GM04504 (cell line): ENCODE measurements at places on chromosomes 7 and 10.

GRCh38 chr7:67448271-67448670 is 451.6 kb downstream of the TYW1 start:
- no peak for DNase-seq

- no peak for DNase-seq
These were observed 81.1 kb downstream of the ARHGAP12 start for GRCh38 chr10:31847515-31847914.

GRCh38 chr10:26221541-26221940 is 5.0 kb downstream of the GAD2 start:
- DNase-seq: no peak

GRCh38 chr7:36623247-36623646 is 101.0 kb downstream of the AOAH start:
- DNase-seq: no peak

DNA sequence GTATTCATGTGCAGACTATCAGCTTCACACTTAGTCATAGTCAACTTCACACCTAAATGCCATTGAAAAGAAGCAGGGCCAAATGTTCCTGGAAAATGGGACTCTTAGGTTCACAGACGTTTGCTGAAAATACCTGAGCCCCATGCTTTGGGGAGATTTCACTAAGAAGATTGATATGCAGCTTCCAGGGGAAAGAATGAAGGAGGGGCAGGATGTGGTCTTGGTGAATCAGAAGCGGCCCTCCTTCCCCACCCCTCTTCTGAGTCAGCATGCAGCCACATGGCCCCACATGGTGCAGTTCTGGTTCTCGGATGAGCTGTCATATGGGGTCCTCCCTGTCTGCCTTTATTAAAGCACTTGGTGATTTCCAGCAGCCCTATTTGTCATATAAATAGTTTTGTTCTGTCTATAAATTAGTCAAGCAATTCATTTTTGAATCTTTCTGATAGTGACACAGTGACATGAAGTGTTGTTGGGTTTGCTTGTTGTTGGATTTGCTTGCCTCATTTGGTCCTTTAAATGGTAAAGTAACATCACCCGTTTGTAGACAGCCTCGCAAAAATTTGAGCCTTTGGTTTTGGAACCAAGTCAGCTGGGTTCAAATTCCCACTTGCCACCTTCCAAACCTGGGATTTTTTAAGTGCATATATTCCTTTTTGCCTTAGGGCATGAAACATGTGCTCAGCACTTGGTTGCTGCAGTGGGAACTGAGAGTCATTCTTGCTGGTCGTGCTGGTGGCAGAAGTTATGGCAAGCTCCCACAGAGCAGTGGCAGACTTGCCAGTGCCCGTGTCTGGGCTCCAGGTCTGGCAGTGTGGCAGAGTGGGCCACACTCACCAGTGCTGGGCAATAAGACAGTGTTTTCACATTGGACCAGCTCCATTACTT is 68.1 kb upstream of the CDK6 start:
- DNase-seq: peak; percentile 84

DNA sequence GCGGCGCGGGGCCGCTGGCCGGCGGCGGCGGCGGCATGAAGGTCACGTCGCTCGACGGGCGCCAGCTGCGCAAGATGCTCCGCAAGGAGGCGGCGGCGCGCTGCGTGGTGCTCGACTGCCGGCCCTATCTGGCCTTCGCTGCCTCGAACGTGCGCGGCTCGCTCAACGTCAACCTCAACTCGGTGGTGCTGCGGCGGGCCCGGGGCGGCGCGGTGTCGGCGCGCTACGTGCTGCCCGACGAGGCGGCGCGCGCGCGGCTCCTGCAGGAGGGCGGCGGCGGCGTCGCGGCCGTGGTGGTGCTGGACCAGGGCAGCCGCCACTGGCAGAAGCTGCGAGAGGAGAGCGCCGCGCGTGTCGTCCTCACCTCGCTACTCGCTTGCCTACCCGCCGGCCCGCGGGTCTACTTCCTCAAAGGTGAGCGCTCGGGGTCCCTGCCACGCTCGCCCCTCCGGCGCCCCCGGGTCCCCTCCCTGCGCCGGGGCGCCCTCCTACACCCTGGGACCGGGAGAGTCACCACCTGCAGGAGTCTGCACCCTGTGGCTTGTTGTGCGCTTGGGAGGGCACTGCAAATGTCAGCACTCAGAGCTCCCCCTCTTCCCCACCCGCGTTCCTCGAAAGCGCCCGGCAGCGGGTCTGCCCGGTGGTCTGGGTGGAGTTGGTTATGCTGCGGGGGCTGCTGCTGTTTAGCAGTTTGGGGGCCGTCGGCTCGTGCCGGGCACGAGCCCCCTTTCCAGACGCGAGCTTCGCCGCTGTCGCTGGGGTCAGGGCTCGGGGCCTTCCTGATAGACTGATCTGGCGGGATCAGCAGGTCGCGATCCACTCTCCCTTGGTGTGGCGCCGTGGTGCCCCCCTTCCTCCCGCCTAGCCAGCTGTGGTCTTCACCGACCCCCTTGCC is 627 bp downstream of the DUSP5 start:
- no peak for DNase-seq

DNA sequence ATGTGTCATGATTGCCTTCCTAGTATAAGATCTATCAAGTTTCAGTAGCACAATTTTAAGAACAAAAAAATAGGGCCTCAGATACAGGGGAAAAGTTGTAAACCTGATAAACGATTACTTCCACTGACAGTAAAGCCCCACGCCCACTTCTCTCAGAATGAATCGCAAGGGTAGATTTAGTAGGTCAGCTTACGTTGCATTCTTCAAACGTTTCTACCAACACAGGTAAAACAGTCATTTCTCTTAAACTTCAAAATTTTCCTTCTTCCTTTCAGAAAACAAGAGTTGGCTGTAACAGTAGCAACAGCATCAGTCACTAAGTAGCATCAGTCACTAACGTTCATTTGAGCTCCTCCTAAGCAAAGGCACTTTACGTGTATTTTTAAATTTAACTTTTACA is 221.5 kb downstream of the ADAM12 start:
- no peak for DNase-seq

GRCh38 chr10:88361494-88361893 is 221.6 kb downstream of the RNLS start:
- DNase-seq: no peak

DNA sequence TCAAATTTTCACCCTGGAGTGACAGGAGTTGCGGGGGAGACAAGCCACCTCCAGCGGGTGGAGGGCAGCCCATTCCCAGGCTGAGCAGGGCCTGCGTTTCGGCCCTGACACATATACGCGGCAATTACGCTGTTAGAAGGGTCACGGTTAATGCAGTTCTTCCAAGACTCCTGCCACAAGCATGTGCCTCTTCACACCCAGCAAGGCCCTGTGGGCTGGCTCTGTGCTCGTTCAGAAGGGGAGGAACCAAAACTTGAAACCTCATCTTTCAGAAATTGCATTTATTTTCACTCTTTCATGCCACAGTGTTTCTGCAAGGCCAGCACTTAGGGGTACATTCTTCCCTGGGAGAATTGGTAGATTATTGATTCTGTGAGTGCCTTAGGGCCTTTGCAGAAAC is 24.7 kb downstream of the LRMDA start:
- no peak for DNase-seq

DNA sequence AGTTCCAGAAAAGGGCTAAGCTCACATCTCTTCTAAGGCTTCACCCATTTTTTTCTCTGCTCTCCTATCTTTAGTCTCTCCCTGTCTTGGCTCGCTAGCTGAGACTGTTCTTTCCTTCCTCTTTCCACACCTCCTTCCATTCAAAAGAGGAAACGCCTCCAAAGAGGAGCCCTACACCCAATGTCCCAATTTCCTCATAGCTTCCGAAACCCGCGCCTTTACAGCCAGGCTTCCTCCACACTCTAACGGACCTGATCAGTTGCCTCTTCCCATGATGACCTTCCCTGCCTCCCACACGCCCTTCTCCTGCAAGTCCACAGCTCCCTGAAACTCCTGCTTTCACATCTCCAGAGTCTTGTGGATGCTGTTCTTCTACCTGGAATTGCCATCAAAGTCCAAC is 71.7 kb downstream of the COBL start:
- DNase-seq: no peak

GRCh38 chr10:88237896-88238614 is 345.1 kb downstream of the RNLS start:
- no peak for DNase-seq

GRCh38 chr7:139613971-139614411 is 90.5 kb downstream of the CLEC2L start:
- no peak for DNase-seq

DNA sequence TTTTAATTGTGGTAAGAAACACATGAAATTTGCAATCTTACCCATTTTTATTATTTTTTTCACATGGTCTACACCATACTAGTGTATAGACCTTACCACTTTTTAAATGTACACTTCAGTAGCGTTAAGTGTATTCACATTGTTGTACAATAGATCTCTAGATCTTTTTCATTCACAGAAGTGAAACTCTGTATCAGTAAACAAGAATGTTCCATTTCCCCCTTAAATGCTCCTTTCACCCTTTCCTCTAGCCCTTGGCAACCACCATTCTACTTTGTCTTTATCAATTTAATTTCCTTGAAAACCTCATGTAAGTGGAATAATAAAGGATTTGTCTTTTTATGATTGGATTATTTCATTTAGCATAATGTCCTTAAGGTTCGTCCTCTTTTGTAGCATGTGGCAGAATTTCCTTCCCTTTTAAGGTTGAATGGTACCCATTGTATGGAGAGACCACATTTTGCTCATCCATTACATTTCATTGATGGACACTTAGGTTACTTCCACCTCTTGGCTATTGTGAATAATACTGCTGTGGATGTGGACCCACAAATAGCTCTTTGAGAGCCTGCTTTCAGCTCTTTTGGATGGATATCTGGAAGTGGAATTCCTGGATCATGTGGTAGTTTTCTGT is 45.7 kb downstream of the SNX10 start:
- DNase-seq: no peak

- DNase-seq: no peak
These were observed 101.4 kb downstream of the ZNF365 start for GRCh38 chr10:62475551-62475950.

DNA sequence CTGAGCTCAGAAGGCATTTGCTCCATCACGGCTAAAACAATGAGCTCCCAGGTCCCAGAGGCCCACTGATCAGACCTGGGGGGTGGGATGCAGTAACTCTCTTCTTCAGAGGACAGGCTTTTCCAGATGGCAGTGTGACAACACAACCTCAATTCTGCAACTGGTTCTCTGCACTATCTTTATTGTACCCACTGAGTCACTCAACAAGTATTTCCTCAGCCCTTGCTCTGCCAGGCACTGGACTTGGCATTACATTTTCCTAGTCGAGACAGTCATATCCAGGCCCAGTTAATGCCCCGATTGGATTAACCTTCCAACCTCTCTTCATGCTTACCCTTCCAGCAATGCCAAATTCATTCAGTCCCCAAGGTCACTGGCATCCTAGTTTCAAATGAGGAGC is 72.6 kb downstream of the JAZF1 start:
- no peak for DNase-seq

DNA sequence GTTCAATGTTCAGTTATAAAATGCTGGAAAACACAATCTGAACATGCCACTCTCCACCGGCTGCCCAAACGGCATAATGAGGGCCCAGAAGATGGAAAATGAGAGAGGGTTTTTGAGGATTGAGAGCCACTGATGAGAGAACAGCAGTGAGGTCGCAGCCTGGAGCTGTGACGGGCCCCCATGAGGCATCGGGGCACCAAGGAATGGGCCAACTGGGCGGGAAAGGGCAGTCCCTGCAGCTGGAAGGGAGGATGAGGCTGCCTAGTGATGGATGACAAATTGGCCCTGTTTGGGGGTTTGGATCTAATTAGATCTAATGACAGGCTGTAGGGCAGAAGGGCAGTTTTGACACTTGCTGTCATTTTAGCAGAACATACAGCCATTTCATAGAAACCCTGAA is 39.1 kb downstream of the WNT2 start:
- DNase-seq: no peak

- no peak for DNase-seq
These were observed 13.6 kb downstream of the PON2 start for GRCh38 chr7:95421000-95421846.

DNA sequence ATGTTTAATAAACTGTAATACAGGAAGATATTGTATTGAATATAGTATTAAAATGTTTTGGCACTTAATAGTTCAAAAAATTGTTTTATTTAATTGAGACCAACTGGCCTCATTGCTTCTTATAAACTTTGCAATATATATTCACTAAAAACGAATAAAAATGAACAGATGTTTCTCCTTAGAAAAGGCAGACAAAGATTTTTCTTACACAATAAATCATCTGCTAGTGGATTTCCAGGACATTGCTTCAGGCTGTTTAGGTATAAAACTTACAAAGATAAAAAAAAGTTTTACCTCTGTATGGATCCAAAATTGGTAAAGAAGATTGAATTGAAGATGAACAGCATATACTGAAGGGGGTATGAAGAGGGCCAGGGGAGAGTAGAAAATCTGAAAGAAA is 143.6 kb downstream of the AGMO start:
- no peak for DNase-seq

DNA sequence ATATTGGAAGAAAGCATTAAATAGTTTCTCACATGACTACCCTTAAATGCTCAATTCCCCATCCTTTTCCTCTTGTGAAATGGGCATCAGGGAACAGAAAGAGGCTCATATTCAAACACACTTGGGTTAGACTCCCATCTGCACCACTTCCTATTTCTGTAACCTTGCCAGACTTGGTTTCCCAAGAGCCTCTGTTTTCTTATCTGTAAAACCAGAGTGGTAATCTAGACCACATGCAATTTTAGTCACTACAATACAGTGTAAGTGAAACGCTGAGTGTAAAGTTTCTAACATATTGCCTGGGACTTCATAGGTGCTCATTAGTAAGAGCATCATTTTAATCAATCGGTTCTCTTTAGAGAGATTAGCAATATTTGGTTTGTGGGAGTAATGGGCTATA is 136.3 kb downstream of the SORCS1 start:
- DNase-seq: no peak

DNA sequence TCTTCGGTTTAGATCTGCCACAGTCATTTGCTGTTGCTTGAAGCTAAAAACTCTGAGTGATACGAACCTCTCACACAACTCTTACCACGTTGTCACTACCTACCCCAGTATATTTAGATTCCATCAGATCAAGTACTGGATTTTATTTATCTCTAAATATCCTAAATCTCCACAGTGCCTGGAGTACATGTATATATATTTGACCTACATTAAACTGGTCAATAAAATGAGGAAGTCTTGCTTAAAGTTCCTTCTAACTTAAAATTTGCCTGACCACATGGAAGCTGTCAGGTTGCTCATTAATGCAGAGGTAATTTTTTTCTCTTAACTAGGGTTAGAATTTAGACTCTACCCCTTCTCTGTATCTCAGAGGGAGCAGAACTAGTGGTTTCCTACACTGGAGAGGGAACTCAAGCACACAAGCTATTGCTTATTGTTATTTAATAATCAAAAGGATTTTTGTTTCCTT is 3.1 kb upstream of the MACC1 start:
- no peak for DNase-seq
